B cell (primary cell): ENCODE measurements at places on chromosomes 11 and 22. TPM values are rescaled to one million over a fixed set of nuclear protein-coding genes. Genes with fewer than 3 reads are reported as not detected.

FERMT3 gene
- 96.2 and 106 TPM in 2 replicates for total RNA-seq

RFPL2 gene
- not detected in 2 replicates for total RNA-seq

MS4A7 gene
- total RNA-seq = 27.2 and 29.1 TPM in 2 replicates

EMID1 gene
- not detected in 2 replicates for total RNA-seq

PLXNB2 gene
- total RNA-seq = 30.3 and 31.4 TPM in 2 replicates

LRRC51 gene
- total RNA-seq = 5.5 and 7.7 TPM in 2 replicates

TIMM10B gene
- 62.1 and 63.7 TPM in 2 replicates for total RNA-seq

CBX7 gene
- 141 and 147 TPM in 2 replicates for total RNA-seq

RELA gene
- 154 and 160 TPM in 2 replicates for total RNA-seq

SYT7 gene
- total RNA-seq = not detected in 2 replicates

PTDSS2 gene
- 29.0 and 35.5 TPM in 2 replicates for total RNA-seq

MS4A12 gene
- total RNA-seq = not detected in 2 replicates

GSTT2 gene
- not detected in 2 replicates for total RNA-seq

CARNS1 gene
- 24.1 and 25.9 TPM in 2 replicates for total RNA-seq

IGLL1 gene
- not detected in 2 replicates for total RNA-seq

KDELR3 gene
- not detected in 2 replicates for total RNA-seq

MS4A4A gene
- total RNA-seq = 0.51 and 0.99 TPM in 2 replicates

GGTLC2 gene
- not detected in 2 replicates for total RNA-seq

CLCF1 gene
- total RNA-seq = 44.6 and 46.6 TPM in 2 replicates

WT1 gene
- not detected in 2 replicates for total RNA-seq

OR51B5 gene
- total RNA-seq = 0.66 and 0.67 TPM in 2 replicates

INSC gene
- total RNA-seq = 0.10 TPM in 1 of 2 replicates, not detected in the other

OR10D3 gene
- total RNA-seq = not detected in 2 replicates

YPEL1 gene
- 14.9 and 17.3 TPM in 2 replicates for total RNA-seq

ADM2 gene
- 2.6 and 3.7 TPM in 2 replicates for total RNA-seq

APIP gene
- 18.5 and 19.4 TPM in 2 replicates for total RNA-seq

FXYD2 gene
- 13.5 and 19.5 TPM in 2 replicates for total RNA-seq

CKAP5 gene
- total RNA-seq = 49.4 and 54.3 TPM in 2 replicates

SPTBN2 gene
- 0.67 and 0.85 TPM in 2 replicates for total RNA-seq

UPK3A gene
- not detected in 2 replicates for total RNA-seq

COX8A gene
- total RNA-seq = 92.6 and 99.0 TPM in 2 replicates

DEUP1 gene
- not detected in 2 replicates for total RNA-seq

ZNF215 gene
- total RNA-seq = 2.0 and 2.8 TPM in 2 replicates

ART1 gene
- not detected in 2 replicates for total RNA-seq

RHOD gene
- 0.42 TPM in 1 of 2 replicates, not detected in the other for total RNA-seq

GAL3ST3 gene
- not detected in 2 replicates for total RNA-seq

GALR3 gene
- not detected in 2 replicates for total RNA-seq

OR2D2 gene
- total RNA-seq = not detected in 2 replicates

APOBEC3B gene
- total RNA-seq = 7.9 and 9.8 TPM in 2 replicates

WBP2NL gene
- total RNA-seq = 10.1 and 10.4 TPM in 2 replicates

P2RY2 gene
- 0.37 and 0.73 TPM in 2 replicates for total RNA-seq

MIAT gene
- 14.8 and 18.4 TPM in 2 replicates for total RNA-seq

CTTN gene
- total RNA-seq = 0.95 TPM in 1 of 2 replicates, not detected in the other

TBX10 gene
- not detected in 2 replicates for total RNA-seq

CD6 gene
- total RNA-seq = 9.3 and 10.5 TPM in 2 replicates

CRYBA4 gene
- total RNA-seq = not detected in 2 replicates

XBP1 gene
- total RNA-seq = 16.8 and 18.2 TPM in 2 replicates

OVCH2 gene
- total RNA-seq = not detected in 2 replicates

TMEM86A gene
- 0.58 and 1.1 TPM in 2 replicates for total RNA-seq

MRGPRE gene
- total RNA-seq = not detected in 2 replicates

GLYATL1 gene
- total RNA-seq = not detected in 2 replicates

APLNR gene
- total RNA-seq = not detected in 2 replicates

SLC1A2 gene
- total RNA-seq = not detected in 2 replicates

ALKBH3 gene
- 26.7 and 27.3 TPM in 2 replicates for total RNA-seq

BAIAP2L2 gene
- 0.96 and 1.3 TPM in 2 replicates for total RNA-seq

ABCC8 gene
- 0.17 and 1.1 TPM in 2 replicates for total RNA-seq

MMP1 gene
- not detected in 2 replicates for total RNA-seq

SMIM38 gene
- total RNA-seq = 1.0 and 1.6 TPM in 2 replicates
